Activated CD8-positive, alpha-beta T cell treated with anti-CD3 and anti-CD28 coated beads, Interleukin-2, amount 10 ng/mL, durations not matched to agents 7 days and 5 days (primary cell): ENCODE measurements at places on chromosomes 11 and 22.

GRCh38 chr11:118921121-118921928, 4.4 kb downstream of the BCL9L start:
- DNase-seq, result no peak

DNA sequence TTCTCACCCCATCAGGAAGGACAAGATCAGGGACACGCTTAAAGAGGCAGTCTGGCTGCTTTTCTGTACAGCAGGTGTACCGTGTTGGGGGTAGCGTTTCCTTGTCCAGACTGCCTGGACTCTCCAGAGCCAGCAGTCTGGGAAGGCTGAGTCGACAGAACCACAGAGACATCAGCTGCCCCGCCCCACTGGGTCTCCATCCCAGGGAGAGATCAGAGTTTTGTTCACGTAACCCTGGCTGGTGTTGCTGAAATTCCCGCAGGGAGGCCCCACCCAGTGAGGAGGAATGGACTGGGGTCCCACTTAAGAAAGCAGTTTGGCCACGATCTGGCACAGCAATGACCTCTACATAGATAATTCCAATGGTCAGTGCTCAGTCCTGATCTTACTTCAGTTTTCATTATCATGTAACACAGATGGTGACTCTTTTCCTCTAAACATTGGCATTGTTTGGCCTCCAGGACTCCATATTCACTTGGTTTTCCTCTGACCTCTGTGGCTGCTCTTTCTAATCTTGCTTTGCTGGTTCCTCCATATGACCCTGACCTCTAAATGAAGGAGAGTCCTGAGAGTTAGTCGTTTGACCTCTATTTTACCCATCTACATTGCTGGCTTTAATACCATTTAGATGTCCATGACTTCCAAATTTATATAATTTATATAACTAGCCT, 89.6 kb upstream of the LRRC55 start:
- DNase-seq, result no peak

GRCh38 chr11:123166071-123166559, 28.9 kb downstream of the CLMP start:
- DNase-seq, result peak; percentile 30

DNA sequence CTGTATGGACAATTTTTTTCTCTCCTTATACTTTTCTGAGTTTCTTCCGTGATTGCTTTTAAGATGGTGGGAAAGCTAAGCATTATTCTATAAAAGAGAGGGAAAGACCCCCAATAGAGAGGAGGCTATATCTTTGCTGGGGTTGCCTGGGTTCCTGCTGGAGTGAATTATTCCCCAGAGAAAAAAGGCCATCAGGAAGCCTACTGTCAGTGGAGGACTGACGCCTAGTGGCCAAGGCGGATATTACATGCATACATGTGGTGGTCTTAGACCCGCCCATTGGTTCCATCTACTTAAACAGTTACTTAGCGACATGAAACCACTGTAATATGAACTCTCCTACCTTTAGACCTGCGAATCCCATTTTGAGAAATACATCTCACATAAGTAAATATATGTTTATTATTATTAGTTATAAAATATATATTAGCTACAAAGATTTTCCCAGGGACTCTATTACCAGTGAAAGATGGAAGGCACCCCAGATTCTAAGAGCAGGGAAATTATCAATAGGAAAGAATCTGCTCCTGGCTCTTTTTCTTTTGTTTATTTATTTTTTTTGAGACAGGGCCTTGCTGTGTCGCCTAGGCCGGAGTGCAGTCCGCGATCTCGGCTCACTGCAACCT, 15.7 kb upstream of the PGA3 start:
- DNase-seq, result peak; percentile 87

- DNase-seq, result no peak
These were observed 62.6 kb downstream of the MPPED1 start for GRCh38 chr22:43474161-43475101.

GRCh38 chr11:498297-499181, 8.5 kb downstream of the RNH1 start:
- no peak for DNase-seq

DNA sequence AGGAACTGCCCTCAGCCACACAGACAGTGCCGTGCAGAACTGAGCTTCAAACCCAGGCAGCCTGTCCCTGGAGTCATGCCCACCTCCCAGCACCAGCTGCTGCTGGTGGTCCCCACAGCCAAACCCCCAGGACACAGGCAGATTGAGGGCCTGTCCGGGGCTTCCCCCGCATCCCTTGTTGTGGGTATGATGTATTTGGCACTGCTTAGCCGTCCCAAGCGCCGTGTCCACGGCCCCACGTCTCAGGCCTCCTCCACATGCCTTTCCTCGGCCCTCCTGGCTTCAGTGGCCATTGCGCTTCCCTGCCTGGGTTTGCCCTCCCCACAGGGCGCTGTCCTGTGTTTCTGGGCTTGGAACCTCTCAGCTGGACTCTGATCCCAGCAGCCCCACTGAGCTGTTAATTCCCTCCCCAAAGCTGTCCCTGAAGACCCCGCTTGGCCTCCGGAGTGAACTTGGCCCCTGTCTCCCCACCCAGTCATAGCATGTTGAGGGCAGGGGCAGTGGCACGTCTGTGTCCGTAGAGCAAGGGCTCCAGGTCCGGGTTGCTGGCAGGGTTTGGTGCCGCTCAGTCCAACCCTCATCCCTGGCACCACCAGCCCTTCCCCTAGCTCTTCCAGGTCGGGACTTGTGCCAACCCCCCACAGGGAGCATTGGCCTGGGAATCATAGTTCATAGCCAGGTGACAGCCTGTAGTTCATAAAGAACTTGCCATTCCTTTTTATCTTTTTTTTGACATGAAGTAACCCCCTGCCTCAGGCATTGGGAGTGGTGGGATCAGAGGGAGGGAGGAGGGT, 34.5 kb upstream of the TEF start:
- DNase-seq, result no peak

DNA sequence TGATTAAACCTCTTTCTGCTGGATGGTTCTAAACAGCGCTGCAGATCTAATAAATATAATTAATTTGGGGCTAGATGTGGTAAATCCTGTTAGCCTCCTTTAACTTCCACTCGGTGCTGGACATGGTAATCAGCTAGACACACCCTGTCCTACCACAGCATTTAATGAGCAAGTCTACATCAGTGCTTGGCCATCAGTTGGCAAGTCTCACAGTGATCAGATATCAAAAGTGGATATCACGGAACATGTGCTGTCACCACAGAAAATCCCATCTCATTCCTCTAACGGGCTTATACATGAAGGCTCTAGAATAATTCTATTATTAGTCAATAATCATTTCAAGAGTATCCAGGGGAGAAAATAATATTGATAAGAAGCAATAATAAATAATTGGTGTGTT, 5.6 kb upstream of the USP28 start:
- DNase-seq, result no peak

GRCh38 chr22:24583221-24584165, 9.4 kb downstream of the LRRC75B start:
- DNase-seq, result no peak

DNA sequence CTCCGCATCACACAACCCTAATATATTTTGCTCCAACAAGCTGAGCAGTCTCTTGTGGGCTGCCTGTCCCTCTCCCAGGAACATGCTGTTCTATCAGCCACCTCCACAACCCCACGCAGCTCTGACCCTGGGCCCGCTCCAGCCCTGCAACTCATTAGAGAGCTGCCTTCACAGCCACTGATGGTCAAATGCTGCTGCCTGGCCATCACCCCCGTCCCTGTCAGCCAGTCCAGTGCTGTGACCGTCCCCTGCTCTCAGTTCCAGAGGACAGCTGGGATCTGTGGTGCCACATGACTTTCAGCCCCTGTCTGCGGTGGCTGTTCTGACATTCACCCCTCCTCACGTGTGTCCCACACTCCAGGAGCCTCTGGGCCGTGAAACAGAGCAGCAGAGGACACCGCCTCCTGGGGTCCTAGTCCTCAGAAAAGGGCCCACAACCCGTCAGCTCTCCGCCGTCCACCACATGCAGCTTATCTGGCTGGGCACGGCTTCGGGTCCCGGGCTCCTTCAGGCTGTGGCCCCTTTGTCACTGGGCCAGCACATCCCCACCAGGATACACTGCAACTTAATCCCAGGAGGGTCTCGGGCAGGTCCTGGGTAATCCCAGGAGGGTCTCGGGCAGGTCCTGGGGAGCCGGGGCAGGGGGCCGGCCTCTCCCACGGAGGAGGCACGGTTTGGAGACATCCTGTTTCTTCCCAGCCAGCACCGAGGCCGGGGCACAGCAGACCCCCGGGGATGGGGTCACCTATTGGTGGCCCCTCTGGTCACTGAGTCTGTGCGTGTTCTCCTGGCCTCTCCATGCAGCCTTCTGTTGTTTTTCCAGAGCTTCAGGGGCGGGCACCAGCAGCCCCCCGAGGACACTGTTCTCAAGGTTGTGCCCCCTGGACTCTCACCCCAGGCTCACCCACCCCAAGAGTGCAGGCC, 15.1 kb downstream of the CRELD2 start:
- DNase-seq, result no peak

DNA sequence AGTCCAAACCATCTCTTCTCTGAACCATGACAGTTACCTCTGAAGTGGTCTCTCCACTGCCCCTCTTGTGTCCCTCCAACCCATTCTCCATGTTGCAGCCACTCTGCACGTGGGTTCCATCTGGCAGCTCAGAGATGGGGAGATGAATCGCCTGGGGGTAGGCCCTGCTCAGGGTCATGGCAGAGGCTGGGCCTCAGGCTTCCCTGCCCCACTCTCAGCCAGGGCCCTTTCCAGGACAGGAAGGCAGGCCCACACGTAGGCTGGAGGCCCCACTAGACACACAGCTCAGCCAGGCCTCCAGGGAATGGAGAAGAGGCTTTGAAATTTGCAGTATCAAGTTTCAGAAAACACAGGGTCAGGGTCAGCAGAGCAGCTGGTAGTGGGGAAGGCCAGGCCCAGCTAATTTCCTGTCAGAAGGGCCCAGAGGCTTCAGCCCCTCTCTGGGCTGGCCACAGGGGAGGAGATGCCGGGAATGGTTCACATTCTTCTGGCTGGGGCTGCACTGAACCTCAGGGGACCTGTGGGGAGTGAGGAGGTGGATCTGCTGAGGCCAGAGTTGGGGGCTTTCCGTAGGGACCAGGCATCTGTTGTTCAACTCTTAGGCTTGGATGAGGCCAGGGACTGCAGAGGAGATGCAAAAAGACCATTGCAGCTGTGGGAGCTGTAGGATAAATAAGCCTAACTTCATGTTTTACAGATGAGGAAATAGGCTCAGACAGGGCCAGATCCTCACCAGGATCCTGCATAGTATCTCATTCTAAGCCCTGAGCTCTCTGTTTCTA, 101.6 kb downstream of the SWAP70 start:
- no peak for DNase-seq

DNA sequence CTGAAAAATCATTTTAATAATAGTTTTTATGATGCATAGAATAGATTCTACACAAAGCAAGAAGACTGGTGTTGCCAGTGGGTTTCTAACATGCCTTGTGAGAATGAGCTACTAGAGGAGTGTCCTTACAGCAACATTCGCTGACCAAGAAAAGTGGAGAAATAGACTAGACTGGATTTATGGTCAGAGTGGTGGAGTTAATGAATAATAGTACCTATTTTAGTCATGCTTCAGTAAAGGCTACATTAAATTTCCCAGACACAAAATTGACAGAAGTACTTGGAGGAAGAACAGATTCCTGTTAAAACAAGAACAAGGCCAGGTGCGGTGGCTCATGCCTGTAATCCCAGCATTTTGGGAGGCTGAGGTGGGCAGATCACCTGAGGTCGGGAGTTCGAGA, 539.2 kb downstream of the ETS1 start:
- no peak for DNase-seq

DNA sequence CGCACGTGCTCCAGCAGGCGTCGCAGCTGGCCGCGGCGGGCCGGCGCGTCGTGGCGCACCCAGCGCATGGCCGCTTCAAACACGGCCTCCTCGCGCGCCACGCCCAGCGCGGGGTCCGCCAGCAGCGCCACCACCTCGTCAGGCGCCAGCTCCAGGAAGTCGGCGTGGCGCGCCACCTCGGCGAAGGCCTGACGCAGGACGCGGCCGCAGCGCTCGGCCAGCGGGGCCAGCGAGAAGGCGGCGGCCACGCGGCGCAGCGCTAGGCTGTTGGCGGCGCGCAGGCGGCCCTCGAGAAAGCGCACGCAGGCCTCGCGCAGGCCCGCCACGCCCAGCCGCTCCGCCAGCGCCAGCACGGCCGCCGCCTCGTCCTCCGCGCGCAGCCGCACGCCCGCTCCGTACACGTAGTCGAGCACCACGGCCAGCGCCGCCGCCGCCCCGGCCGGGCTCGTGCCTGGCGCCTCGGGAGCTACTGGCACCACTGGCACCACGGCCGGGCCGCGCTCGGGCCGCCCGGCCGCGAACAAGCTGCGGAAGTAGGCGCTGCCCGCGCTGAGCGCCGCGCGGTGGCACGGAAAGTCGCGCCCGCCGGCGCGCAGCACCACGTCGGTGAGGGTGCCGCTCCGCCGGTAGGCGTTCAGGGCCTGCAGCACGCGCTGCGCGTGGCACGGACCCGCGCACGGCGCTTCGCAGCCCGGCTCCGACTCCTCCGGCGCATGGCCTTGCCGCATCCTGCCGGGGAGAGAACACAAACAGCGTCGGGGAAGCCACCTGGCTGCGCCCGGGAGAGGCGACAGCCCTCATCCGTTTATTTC, 2.9 kb downstream of the KLHL35 start:
- peak; percentile 68 for DNase-seq

DNA sequence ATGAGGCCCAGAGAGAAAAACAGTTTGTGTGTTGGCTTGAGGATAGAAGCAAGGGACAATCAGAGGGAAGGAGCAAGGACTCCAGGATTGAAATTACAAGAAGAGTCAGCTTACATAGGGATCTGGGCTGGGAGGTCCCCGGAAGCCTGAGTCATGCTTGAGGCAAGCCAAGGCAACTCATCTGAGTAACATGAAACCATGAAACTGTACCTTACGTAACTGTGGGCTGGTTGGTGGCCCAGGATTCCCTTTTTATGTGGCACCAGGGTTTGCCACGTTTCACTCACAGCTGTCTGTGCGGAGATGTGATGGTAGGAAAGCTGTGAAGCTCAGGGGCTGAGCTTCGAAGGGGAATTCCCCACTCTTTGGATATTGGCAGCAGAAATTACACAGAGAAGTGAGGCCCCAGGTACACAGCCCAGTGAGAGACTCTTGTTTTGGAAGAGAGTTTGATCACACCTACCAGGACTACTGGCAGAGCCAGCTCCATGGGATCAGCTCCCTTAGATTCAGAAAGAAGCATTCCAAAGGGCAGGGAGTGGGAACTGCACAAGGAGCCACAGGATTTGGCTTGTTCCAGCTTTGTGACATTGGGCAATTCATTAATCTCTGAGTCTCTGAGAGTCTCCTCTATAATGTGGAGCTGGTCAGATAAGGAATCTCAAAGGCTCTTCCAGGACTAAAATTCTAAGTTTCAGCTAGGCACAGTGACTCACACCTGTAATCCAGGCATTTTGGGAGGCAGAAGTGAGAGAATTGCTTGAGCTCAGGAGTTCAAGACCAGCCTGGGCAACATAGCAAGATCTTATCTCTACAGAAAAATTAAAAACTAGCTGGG, 7.8 kb downstream of the SLC5A1 start:
- DNase-seq, result peak; percentile 62

- no peak for DNase-seq
These were observed 15.7 kb upstream of the RASL10A start for GRCh38 chr22:29331213-29331612.

- DNase-seq, result no peak
These were observed 31.1 kb downstream of the ZC3H7B start for GRCh38 chr22:41332217-41332939.

GRCh38 chr11:74557526-74557925, 34.9 kb upstream of the POLD3 start:
- no peak for DNase-seq
